BJ (cell line): ENCODE measurements at places on chromosomes 6 and 20.

GRCh38 chr6:140044626-140045025 lies 670.2 kb upstream of the CITED2 start:
- no peak for DNase-seq

GRCh38 chr6:88914180-88914579 lies 49.2 kb downstream of the RNGTT start:
- no peak for DNase-seq

DNA sequence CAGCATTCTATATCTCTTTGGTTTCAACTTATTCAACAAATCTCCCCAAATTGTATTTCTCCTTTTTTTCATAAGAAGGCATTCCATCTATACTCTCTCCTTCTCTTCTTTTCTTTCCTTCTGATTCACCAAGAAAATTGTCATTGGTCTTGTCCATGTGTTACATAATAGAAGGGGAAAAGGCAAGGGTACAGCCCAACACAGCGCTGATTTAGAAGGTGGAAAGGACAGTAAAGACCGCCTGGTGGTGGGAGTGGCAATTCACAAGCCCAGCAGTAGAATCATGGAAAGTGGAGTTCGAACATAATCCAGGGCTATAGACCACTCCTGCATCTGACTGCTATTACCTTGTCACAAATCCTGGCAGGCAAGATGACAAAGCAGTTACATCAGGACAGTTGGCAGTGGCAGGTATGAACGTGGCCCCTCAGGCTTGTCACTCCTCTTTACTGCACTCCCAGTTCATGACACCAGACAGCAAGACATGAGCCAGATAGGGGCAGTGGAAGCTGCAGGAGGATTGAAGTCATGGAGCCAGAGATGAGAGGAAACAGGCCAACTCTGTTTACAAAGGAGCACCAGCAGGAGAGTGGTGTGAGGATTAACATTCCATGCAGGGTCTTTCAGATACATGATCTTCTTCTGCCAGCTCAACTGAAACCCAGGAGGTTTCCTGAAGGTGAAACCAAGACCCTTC lies 2.1 kb upstream of the TNFAIP3 start:
- DNase-seq: no peak

- DNase-seq: no peak
Measured at GRCh38 chr6:164005004-164005711, 590.6 kb downstream of the QKI start.

DNA sequence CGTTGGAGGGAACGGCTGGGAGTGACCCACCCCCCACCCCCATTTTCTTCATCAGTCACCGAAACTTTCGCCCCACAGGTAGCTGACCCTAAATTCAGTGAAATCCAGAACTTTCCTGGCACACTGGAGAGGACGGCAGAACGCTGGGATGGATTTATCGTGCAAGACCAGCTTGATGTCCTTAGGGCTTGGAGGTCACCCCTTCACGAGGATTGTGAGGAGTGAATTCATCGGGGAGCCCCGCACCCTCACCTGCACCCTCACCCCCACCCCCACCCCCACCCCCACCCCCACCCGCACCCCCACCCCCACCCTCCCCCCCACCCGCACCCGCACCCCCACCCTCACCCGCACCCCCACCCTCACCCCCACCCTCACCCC lies 13.3 kb upstream of the TCFL5 start:
- no peak for DNase-seq

- no peak for DNase-seq
Measured at GRCh38 chr20:64108731-64109681, 1.6 kb upstream of the NPBWR2 start.

DNA sequence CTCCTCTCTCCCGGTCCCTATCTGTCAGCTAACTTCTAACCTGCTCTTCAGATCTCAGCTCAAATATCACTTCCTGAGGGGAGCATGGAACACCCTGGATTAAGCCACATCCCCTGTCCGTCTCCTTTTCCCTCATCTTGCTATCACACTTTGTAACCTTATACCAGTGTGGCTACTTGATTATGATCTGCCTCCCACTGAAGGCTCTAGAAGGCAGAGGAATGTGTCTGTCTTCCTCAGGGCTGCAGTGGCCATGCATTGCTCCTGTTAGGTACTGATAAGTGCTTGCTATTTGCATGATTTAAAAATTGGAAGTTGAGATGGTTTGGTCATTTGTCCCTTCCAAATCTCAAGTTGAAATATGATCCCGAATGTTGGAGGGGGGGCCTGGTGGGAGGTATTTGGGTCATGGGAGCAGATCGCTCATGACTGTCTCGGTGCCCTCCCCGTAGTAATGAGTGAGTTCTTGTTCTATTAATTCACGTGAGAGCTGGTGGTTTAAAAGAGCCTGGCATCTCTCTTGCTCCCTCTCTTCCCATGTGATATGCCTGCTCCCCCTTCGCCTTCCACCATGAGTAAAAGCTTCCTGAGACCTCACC lies 71.4 kb downstream of the PLCB4 start:
- no peak for DNase-seq
